Occipital lobe (tissue), 3 donors: ENCODE measurements at places on chromosomes 12 and 14.

GRCh38 chr12:63876980-63877379 lies 32.5 kb downstream of the SRGAP1 start:
- no peak for DNase-seq

- DNase-seq, result no peak
These were observed 63.0 kb downstream of the SLC25A47 start for GRCh38 chr14:100386121-100386520.

GRCh38 chr12:68793975-68794652 lies 13.9 kb upstream of the MDM2 start:
- DNase-seq, result no peak

DNA sequence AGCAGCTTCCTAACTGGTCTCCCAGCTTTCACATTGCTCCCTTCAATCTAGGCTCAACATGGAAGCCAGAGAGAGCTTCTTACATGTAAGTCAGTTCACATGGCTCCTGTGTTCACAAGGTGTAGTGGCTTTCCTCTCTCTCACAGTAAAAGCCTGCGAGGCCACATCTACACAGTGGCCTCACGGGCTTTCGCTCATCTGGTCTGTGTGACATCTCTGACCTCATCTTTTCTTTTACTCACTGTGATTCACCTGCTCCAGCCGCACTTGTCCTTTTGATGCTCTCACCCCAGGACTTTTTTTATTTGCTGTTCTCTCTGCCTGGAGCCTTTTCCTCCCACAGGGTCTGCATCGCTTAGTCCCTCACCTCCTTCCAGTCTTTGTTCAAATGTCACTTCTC lies 122.1 kb downstream of the SLC5A8 start:
- no peak for DNase-seq

DNA sequence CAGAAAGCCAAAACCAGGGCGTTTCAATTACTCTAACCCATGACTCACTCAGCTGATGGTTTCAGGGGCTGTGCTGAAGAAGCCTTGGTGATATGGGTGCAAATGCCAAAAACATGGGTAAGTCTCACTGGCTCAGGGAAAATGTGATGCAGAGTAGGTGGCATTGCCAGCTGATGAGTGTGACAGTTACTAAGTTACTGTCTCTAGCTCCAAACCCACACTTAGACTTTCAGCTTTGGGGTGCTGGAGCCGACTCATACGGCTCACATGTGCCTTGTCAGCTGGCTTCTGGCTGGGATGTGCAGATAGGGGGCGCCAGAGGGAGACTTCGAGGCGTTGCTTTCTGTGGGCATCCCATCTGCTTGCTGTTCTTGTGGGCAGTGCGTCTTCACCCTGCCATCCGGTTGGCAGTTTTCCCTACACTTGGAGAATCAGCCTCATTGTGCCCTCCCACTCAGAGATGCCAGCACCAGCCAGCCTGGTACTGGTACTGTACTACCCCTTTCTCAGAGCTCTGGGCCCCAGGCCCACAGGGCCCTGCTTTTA lies 11.1 kb upstream of the KRT7 start:
- peak; percentile 59 for DNase-seq
